Hepatocyte (in vitro differentiated cells): ENCODE measurements at places on chromosomes 5 and 9. TPM values are rescaled to one million over a fixed set of nuclear protein-coding genes. Genes with fewer than 3 reads are reported as not detected.
A peak's percentile ranks its signal among the peaks of the same experiment; 100 is the strongest.

- no peaks in the 10 kb centered on the region for H3K36me3 ChIP-seq
- H3K4me3 ChIP-seq: no peak overlapping the region
- H3K4me1 ChIP-seq: peaks cover 3% of the 10 kb centered on the region
- no peak for DNase-seq
- no peak overlapping the region for H3K27ac ChIP-seq
These were observed 257.9 kb downstream of the SGCD start for GRCh38 chr5:156584871-156585270.

GRCh38 chr9:93467062-93467416, 13.7 kb upstream of the FAM120AOS start:
- no peaks in the 10 kb centered on the region for H3K27me3 ChIP-seq
- no peak for DNase-seq
- no peaks in the 10 kb centered on the region for H3K36me3 ChIP-seq
- H3K27ac ChIP-seq: peak overlapping the region; percentile 24
- H3K4me3 ChIP-seq: no peak overlapping the region
- H3K4me1 ChIP-seq: peaks cover 33% of the 10 kb centered on the region

GRCh38 chr5:44178414-44178813, 210.8 kb downstream of the FGF10 start:
- no peak overlapping the region for H3K4me3 ChIP-seq
- H3K4me1 ChIP-seq: no peaks in the 10 kb centered on the region
- no peak for DNase-seq
- H3K36me3 ChIP-seq: no peaks in the 10 kb centered on the region

Gene TTC33
- 15.4 and 19.3 TPM in 2 replicates for total RNA-seq
